ENCODE measurements at places on chromosomes 12 and 14. TPM values are rescaled to one million over a fixed set of nuclear protein-coding genes. Genes with fewer than 3 reads are reported as not detected.

DNA sequence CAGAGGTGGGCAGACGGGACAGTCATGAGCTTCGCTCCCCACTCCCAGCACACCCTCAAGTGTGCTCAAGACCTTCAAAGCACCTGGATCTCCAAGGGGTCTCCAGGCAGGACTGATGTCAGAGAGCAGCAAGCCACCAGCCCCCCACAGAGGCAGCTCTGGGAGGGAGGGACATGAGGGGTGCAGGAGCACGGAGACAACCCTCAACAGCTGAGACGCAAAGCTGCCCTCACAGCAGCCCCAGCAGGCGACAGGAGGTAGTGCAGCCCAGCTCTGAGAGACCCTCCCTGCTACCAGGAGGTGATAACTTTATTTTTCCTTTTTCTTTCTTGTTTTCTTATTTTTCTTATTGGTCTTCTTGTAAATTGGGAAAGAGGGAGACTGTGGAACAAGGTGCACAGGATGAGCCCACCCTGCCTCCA is 17.9 kb downstream of the SIVA1 start:
- no peak overlapping the region for H3K27ac ChIP-seq
- peaks cover 18% of the 10 kb centered on the region for H3K36me3 ChIP-seq
- H3K27me3 ChIP-seq, result no peaks in the 10 kb centered on the region
- peaks cover 7% of the 10 kb centered on the region for H3K4me1 ChIP-seq

GRCh38 chr12:132710043-132710404 is 618 bp upstream of the PGAM5 start:
- H3K4me1 ChIP-seq, result peaks cover 27% of the 10 kb centered on the region
- no peaks in the 10 kb centered on the region for H3K27me3 ChIP-seq
- no peak for DNase-seq

ADAMTS20 gene
- total RNA-seq, result not detected

DNA sequence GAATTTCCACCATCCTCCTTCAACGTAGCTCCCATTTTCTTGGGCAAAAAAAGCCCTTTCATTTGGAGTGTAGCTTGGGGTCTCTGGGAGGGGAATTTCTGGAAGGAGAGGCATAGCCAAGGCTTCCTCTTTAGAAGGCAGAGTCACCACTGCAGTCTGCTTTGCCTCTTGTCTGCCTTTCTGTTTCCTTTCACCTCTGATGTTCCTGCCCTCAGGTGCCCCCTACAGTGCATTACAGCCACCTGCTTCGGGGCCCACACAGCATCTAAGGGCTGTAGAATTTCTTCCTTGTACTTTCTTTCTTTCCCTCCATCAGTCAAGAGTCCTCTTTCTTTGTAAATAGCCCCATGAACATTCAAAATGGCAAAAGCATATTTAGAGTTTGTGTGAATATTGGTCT is 1313.9 kb downstream of the TMEM121 start:
- peak; percentile 49 for DNase-seq
- peaks cover 9% of the 10 kb centered on the region for H3K4me1 ChIP-seq
- no peaks in the 10 kb centered on the region for H3K27me3 ChIP-seq
- H3K27ac ChIP-seq, result no peak overlapping the region

- no peaks in the 10 kb centered on the region for H3K27me3 ChIP-seq
- no peak overlapping the region for H3K4me3 ChIP-seq
- peaks cover 2% of the 10 kb centered on the region for H3K36me3 ChIP-seq
Observed at GRCh38 chr12:91973813-91974212, 171.8 kb downstream of the BTG1 start.

DNA sequence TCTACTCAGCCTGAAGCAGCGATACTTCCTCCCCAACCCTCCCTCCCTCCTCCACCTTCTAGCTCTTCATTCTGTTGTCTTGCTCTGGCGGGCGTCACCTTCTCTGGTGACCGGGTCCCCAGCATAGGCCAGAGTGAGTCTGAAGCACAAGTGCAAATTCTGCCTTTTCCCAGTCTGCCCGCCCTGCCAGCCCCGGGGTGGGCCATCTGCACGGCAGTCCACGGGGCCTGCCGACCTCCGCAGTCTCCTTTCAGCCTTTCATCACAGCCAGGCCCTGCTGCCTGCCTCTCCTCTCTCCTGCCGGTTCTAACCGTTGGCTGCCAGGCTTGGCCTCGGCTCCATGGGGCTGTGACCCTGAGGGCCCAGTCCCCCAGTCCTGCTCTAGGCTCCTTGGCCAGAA is 58.7 kb downstream of the TESC start:
- no peaks in the 10 kb centered on the region for H3K4me1 ChIP-seq
- H3K27ac ChIP-seq, result no peak overlapping the region
- no peak overlapping the region for H3K4me3 ChIP-seq
- H3K36me3 ChIP-seq, result no peaks in the 10 kb centered on the region
- H3K27me3 ChIP-seq, result no peaks in the 10 kb centered on the region

GRCh38 chr14:104020471-104020870 is 65.0 kb upstream of the ASPG start:
- H3K36me3 ChIP-seq, result no peaks in the 10 kb centered on the region
- H3K4me3 ChIP-seq, result no peak overlapping the region
- no peak overlapping the region for H3K27ac ChIP-seq

DNA sequence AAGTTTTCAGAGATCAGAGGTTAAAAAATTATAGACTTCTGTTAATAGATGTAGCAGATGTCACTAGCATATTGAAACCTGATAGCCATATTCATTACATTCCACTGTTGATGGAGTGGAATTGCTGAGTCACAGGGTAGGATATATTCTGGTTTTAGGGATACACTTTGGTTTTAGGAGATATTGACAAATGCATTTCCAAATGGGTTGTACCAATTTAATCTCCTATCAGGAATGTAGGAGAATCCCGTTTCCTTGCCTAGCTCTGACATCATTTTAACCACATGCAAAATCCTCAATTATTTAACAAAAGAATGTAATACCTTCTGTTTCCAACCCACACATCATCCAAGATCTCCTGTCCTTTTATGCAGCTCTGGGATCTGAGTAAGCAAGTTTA is 30.7 kb upstream of the ESR2 start:
- H3K27ac ChIP-seq, result no peak overlapping the region
- peaks cover 9% of the 10 kb centered on the region for H3K27me3 ChIP-seq
- H3K4me1 ChIP-seq, result no peaks in the 10 kb centered on the region
- H3K36me3 ChIP-seq, result no peaks in the 10 kb centered on the region
- DNase-seq, result no peak
- no peak overlapping the region for H3K4me3 ChIP-seq

SLC10A1 gene
- not detected for total RNA-seq

DNA sequence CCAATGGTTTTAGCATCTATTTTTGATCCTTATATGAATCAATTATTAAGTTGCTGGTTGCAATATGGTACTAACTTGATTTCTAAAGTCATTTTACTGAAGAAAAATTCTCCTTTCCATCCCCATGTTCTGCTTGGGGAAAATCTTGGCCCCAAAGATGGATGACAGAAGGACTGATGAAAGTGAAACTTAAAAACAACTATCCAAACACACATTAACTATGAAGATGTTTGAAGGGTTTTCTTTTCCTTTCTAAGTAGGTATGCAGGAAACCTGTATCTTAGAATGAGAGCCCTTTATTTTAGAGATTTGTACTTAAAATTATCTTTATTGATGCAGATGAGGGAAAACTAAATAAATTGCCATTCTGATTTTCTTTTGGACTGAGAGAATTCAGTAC is 5.9 kb downstream of the C12orf71 start:
- no peaks in the 10 kb centered on the region for H3K27me3 ChIP-seq
- no peak for DNase-seq
- no peak overlapping the region for H3K27ac ChIP-seq
- no peaks in the 10 kb centered on the region for H3K4me1 ChIP-seq
- H3K4me3 ChIP-seq, result no peak overlapping the region
- peaks cover 12% of the 10 kb centered on the region for H3K36me3 ChIP-seq

DNA sequence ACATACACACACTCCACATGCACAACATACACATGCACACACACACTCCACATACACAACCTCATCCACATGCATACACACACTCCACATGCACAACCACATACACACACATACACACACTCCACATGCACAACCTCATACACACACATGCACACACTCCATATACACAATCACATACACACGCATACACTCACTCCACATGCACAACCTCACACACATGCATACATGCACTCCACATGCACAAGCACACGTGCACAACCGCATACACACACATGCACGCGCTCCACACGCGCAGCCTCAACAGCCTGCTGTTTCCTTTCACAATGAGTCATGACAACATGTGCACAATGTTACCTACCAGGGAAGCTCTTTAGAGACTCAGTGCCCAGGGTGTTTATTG is 61.2 kb upstream of the TMEM132C start:
- no peaks in the 10 kb centered on the region for H3K4me1 ChIP-seq
- no peak overlapping the region for H3K4me3 ChIP-seq
- H3K36me3 ChIP-seq, result no peaks in the 10 kb centered on the region
- no peak overlapping the region for H3K27ac ChIP-seq
- no peak for DNase-seq

DNA sequence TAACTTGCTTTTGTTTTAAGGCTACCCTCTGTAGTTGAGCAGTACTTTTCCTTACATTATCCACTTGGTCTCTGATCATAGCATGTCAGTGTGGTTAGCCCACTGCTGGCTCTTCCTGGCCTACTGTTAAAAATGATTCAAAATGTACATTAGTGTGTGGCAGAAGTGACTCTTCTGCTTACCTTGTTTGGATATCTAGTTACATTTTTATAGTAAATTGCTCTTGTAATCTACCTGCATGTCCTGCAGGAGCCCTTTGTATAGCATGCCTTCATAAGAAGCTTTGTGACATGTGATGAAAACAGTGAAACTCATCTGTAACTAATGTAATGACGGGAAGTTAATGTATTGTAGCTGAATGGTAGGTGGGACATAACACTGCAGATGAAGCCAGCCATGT is 8.1 kb downstream of the SPATS2 start:
- H3K36me3 ChIP-seq, result peaks cover 2% of the 10 kb centered on the region
- H3K27me3 ChIP-seq, result no peaks in the 10 kb centered on the region
- H3K27ac ChIP-seq, result no peak overlapping the region
- H3K4me1 ChIP-seq, result no peaks in the 10 kb centered on the region
- H3K4me3 ChIP-seq, result no peak overlapping the region

CMA1 gene
- total RNA-seq, result 2.1 TPM

GRCh38 chr14:74592476-74593201 is 19.4 kb downstream of the LTBP2 start:
- H3K4me3 ChIP-seq, result no peak overlapping the region
- H3K27me3 ChIP-seq, result no peaks in the 10 kb centered on the region

DNA sequence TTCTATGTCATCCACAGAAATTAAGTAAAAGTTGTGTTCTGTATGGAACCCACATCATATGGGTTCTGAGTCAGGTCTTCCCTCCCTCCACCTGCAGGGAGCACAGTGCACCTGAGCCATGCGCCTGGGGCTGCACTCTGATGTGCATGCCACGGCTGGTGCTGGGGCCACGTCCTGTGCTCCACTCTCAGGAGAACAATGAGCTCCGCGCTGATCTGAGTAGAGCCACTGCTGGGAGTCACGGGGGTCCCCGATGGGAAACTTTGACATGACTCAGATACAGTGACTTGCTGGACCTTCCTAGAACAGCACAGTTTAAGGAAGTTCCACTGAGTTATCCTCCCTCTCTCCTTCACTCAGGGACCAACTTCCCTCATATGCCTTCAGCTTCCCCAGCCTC is 683.4 kb downstream of the TMEM121 start:
- H3K27ac ChIP-seq, result no peak overlapping the region
- DNase-seq, result peak; percentile 71
- no peaks in the 10 kb centered on the region for H3K36me3 ChIP-seq
- H3K27me3 ChIP-seq, result no peaks in the 10 kb centered on the region
- peaks cover 21% of the 10 kb centered on the region for H3K4me1 ChIP-seq

GRCh38 chr12:75784591-75784990 is 247.0 kb downstream of the PHLDA1 start:
- peaks cover 5% of the 10 kb centered on the region for H3K27me3 ChIP-seq
- no peak overlapping the region for H3K27ac ChIP-seq
- peaks cover 5% of the 10 kb centered on the region for H3K4me1 ChIP-seq
- H3K36me3 ChIP-seq, result no peaks in the 10 kb centered on the region
- no peak for DNase-seq

GRCh38 chr12:4833053-4833452 is 76.7 kb upstream of the KCNA1 start:
- peaks cover 34% of the 10 kb centered on the region for H3K4me1 ChIP-seq
- H3K27me3 ChIP-seq, result no peaks in the 10 kb centered on the region
- H3K27ac ChIP-seq, result no peak overlapping the region
- H3K36me3 ChIP-seq, result no peaks in the 10 kb centered on the region

- H3K4me3 ChIP-seq, result no peak overlapping the region
- H3K27ac ChIP-seq, result no peak overlapping the region
- H3K27me3 ChIP-seq, result no peaks in the 10 kb centered on the region
- H3K4me1 ChIP-seq, result no peaks in the 10 kb centered on the region
- H3K36me3 ChIP-seq, result no peaks in the 10 kb centered on the region
- DNase-seq, result no peak
Observed at GRCh38 chr14:79842270-79842669, 369.0 kb downstream of the DIO2 start.

PAPLN gene
- total RNA-seq, result 1.0 TPM

DNA sequence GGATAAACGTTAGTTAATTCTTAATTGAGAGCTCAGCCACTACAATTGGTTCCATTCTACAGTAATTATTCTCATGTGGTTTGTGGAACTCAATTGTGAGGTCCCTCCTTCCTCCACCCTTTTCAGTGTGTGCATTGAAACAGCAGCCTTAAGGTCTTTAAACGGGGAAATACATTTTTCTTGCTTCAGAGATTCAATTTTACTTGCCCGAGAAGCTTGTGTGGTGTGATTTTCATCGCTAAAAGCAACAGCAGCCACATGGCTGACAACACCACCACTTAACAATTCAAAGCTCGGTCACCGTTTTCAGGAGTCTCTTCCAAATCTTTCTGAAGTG is 733 bp upstream of the PPFIBP1 start:
- peak overlapping the region; percentile 85 for H3K27ac ChIP-seq
- peak; percentile 25 for DNase-seq
- no peaks in the 10 kb centered on the region for H3K36me3 ChIP-seq
- peak overlapping the region; percentile 94 for H3K4me3 ChIP-seq
- peaks cover 24% of the 10 kb centered on the region for H3K4me1 ChIP-seq

KRT2 gene
- not detected for total RNA-seq

DNA sequence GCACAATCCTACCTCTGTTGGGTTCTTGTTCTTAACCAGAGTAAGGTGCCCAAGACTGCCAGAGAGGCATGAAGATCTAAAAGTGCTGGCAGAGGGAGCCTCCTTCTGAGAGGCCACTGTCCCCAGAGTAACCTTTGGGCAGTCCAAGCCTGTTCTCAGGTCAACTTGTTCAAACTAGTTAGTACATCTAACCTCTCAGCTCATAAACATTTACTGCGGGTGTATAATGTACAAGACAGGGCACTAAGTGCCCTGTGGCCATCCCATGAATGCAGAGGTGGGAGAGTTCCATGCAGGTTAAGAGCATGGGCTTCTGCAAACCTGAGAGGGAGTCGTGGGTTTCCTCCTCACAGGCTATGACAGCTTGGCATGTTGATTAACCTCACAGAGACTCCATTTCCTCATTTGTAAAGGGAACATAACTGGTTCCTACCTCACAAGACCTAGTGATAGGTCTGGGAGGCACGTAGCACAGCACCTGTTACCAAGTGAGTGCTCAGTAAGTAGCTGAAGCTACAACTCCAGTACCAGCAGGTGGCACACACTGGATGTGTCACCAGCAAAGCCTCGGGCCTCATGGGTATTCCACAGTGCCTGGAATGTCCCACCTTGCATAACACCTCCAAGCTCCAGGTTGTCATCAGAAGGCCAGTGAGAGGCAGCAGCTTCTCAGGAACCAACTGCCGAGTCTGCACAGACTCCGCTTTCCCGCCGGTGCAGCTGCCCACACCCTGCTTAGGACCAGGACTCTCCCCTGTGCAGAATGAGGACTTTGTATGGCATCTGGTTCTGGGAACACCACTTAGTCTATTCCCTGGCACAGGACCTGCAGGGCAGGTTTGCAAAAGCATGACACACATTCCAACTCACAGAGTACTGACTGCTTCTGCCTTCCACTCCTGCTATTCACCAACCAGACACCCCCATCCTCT is 4.4 kb downstream of the VDR start:
- peaks cover 45% of the 10 kb centered on the region for H3K36me3 ChIP-seq
- peaks cover 64% of the 10 kb centered on the region for H3K4me1 ChIP-seq
- DNase-seq, result peak; percentile 69
- no peak overlapping the region for H3K4me3 ChIP-seq

Measured in activated naive CD4-positive, alpha-beta T cell treated with anti-CD3 and anti-CD28 coated beads for 36 hours (primary cell).